ENCODE measurements at places on chromosomes 5 and 9. TPM values are rescaled to one million over a fixed set of nuclear protein-coding genes. Genes with fewer than 3 reads are reported as not detected.

- DNase-seq = no peak
Observed at GRCh38 chr5:101326766-101327165, 423.7 kb upstream of the ST8SIA4 start.

DNA sequence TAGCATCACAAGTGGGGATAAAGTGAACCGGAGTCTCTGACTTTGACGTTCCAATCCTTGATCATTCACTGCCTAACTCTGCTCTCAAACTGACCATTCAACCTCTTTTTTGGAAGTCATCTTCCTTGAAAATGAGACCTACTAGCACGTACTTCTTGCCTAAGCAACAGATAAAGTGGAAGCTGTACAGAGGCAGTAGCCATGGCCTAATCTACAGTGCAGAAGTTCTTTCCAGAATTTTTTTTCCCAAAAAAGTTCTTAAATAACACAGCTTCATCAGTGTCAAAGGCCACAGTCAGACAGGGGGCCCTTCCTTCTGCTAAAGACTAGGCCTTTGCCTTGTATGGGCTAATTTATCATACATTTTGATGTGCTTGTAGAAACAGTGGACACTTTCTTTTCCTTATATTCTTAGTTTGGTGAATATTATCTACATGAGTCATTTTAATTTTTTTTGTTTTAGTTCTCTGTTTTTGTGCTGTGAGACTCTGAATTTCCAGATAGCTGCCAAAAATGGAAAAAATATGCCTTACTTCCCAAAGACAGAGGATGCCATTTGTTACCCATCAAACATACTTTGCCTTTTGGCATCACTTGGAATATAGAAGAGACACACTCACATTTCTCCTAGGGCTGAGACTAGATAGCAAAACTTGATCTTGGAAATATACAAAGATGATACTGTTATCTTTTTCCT, 96.3 kb upstream of the VCAN start:
- DNase-seq = no peak

DNA sequence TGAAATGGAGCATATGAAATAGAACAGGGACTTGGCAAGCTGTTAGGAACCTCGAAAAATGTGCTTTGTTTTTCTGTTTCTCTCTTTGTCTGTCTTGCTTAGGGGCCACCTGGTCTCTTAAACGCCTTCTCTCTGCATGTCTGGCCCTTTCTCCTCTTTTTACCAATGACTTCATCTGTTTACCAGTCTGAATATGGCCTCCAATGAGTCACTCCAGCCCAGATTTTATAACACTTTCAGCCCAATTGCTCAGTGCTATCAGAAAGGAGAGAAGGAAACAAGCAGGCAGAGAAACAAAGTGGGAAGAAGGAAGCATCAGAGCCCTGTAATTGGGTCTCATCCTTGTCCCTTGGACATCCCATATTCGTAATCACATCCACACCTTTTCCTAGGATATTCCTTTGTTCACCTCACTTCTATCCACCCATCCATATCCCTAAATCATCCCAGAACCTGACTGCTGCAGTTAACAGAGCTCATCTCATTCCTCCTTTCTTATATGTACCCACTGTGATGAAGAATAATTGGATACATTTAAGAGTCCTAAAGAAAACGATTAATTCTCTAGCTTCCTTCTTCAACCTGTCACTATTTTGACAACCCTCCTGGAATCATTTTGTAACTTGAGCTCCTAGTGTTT, 151.8 kb upstream of the GPR151 start:
- no peak for DNase-seq

DNA sequence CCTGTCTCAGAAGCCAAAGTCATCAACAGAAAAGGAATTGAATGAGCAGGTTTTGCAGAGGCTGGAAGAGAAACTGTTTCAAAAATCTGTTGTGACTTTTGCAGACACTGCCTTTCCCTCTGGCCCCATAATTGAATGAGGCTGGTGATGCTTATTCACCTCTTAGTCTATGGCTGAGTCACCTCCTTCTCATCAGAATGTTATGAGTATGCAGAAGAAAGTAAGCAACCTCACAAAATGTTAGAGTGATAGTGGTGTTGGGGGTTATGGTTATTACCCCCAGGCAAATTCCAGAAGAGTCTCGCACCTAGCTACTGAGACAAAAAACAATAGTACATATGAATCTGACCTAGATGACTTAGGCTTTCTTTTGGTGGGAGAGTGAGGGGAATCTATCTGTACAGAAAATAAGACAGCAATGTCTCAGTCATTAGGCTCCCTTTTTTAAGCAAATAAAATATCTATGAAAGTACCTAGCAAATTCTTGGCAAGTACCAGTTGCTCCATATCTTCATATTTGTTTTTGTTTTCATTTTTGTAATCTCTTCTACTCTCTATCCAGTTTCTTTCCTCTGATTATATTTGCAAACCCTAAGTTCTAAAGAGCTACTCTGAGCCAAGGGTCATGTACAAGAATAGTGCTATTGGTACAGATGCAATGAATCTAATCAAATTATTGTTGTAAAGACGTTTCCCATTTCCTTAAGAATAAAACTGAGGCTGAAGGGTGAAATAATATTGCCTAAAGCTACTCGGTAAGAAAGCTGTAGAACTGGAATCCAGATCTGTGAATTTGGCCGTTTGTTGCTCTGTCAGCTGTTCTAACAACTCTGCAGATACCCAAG, 498.1 kb upstream of the TNC start:
- DNase-seq = no peak

- no peak for DNase-seq
Observed at GRCh38 chr9:87567571-87567970, 69.9 kb downstream of the DAPK1 start.

DNA sequence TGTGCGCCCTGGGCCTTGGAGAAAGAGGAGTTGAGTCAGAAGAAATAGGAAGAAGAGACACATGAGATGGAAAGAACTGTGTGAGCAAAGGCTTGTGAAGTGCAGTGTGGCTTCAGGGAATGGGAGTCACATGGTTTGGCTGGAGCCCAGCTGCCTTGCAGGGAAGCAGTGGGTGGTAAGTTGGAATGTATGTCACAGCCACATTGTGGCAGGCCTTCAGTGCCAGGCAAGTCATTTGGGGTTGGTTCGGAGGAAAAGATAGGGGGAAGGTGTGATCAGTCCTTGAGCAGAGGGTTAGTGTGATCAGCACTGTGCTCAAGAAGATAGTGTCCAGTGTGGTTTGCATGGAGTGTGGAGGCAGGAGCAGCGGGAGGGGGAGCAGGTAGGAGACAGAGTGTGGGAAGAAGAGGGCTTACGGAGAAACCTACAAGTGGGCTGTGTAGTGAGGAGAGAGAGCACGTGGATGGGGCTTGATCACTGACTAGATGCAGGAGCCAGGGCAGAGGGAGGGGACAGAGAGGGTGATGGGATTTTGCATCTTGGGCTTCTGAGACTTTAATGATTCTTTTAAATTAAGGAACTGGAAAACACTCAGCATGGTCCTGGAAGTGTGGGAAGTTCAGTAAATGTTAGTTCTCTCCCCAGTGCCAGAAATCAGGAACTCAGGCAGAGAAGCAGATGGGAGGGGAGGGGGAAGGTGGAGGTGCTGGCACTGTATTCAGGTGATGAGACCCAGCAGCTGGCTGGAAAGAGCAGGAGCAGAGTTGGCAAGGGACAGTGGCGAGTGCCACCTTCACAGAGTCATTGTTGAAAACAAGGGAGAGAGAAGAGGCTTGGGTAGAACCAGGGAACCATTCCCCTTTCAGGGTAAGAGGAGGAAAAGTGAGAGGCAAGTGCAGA, 46.6 kb downstream of the ARHGAP26 start:
- no peak for DNase-seq

DNA sequence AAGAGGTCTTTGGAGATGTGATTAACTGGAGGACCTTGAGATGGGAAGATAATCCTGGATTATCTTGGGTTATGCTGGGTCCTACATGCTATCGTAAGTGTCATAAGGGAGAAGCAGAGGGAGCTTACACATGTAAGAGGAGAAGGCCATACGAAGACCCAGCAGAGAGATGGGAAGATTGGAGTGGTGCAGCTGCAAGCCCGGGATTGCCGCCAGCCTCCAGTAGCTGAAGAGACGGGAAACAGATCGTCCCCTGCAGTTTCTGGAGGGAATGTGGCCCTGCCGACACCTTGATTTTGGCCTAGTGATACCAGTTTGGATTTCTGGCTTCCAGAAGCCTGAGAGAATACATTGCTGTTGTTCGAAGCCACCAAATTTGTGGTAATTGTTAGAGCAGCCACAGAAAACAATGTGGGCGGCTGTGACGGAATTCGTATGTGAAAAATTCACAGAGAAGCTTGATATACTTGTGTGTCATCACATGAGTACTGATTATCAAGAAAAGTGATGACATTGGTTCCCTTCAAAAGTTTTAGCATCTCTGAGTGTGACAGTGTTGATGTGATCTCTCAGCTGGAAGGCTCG, 86.9 kb downstream of the CYFIP2 start:
- peak; percentile 60 for DNase-seq

GRCh38 chr9:101569741-101570501, 24.8 kb downstream of the PPP3R2 start:
- DNase-seq = no peak

DNA sequence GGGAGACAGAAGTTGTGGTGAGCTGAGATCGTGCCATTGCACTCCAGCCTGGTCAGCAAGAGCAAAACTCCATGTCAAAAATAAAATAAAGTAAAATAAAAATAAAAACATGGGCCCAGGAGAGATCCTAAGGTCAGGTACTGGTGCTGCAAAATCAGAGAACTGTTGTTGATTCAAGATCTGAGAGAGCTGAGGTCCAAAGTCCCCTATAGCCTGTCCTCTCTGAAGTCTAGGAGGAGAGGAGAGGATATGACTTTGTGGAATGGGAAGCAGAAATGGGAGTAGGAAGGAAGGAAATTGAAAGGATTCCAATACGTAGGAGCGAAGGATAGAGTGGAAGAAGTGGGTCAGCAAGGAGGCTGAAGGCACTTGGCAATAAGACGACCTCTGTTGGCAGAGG, 4.6 kb upstream of the OR1L4 start:
- DNase-seq = no peak

DNA sequence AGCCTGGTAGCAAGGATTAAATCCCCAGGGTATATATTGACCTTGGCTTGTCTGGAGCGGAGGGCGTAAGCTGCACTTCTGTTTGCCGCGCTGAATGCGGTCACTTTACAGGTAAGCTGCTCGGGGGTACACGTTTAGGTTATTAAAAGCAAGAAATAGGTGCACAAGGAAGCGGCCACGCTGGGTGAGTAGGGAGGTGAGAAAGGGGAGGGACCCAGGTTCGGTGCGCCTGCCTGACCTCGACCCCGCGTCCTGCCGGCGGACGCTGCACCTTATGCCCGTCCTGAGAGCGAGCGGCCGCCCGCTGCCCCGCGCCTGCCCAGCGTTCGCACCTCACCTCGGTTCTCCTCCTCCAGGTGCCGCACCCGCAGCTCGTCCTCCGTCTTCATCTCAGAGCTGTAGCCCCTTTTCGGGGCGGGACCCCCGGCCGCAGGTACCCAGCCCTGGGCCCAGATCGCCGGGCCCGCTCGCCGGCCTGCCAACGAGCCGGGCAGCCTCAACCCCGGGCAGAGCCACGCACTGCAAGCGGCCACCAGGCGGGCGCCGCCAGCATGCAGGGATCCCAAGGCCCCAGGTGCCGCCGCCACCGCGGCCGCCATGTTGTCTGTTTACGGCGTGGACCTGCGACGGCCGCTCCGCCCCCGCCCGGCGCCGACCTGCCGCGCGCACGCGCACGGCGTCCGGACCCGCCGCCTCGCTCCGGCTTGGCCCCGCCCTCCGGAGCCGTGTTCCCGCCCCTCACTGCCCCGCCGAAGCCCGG, at the start of gene AUH:
Gene AUH (minus strand): TSS at position 628 of the 760 bp plus-strand sequence. CDS start 29 bp downstream, at position 599.
- DNase-seq = peak; percentile 92

GRCh38 chr5:172110260-172110815, 77.7 kb downstream of the STK10 start:
- DNase-seq = no peak

DNA sequence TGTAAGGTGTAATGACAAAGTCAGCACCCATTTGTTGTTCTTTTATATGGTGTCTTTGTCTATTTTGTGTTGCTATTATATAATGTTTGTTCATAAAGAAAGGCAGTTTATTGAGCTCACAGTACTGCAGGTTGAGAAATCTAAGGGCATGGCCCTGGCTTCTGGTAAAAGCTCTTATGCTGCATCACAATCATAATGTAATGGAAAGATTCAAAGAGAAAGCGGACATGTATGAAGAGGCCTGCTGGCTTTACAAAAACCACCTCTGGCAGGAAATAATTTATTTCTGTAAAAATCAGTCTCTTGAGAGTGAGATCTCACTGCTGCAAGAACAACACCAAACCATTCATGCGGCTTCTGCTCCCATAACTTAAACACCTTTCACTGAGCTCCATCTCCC, 746.7 kb upstream of the FAM174A start:
- no peak for DNase-seq

DNA sequence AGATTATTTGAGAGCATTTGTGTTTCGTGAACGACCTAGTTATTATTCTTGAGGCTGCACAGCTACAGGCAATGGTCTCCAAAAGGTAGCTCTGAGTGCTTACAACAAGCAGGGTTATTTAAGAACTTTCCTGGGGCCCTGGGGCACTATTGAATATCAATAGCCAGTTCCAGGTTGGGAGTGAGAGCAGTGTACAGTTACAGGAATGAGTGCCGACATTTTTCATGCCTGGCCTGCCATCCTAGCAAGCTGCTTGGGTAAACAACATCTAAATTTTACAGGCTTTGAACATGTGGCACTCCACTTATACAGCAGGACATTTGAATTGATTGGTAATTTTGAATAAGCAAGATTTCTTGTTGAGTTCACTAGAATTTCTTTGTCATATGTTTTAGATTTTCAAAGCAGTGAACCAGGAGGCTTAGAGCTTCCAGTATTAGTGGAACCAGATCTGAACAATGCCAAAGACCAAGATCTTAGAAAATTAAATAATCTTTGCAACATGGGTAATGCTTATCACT, 171.9 kb upstream of the GDNF start:
- DNase-seq = no peak

GRCh38 chr5:139849942-139850341, 54.3 kb downstream of the PSD2 start:
- DNase-seq = no peak

- DNase-seq = no peak
Observed at GRCh38 chr5:153573326-153574033, 83.0 kb downstream of the GRIA1 start.

DNA sequence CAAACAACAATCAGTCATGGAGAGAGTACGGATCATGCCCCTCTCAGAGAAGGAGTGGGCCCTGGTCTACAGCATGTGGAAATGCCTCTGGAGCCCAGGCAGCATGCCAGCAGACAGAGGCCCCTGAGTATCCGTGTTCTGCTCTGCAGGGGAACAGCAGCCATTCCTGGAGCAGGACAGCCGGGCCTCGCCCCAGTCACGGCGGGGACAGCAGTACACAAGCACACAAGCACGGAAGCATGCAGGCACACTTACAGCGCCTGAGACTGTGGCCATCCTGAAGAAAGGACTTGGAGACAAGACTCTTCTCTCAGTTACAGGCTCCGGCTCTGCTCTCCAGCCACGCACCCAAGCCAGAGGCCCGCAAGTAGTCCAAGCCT, 102.6 kb upstream of the ALDH1B1 start:
- no peak for DNase-seq

Gene CARD9
- 1.2 TPM for total RNA-seq

Gene TSSK1B
- total RNA-seq = not detected

Gene CDH10
- not detected for total RNA-seq

Gene CARD6
- total RNA-seq = 0.76 TPM

Gene SOWAHA
- total RNA-seq = not detected

Gene NR5A1
- total RNA-seq = 0.07 TPM

Gene ECM2
- total RNA-seq = not detected

Gene NIPAL4
- 5.9 TPM for total RNA-seq

Gene TRIP13
- 18.2 TPM for total RNA-seq

Gene DTWD2
- total RNA-seq = 2.3 TPM

Gene NMRK1
- 41.0 TPM for total RNA-seq

Gene PLPP6
- total RNA-seq = 4.3 TPM

Gene RELL2
- 14.6 TPM for total RNA-seq

Gene PCDHB13
- total RNA-seq = not detected

Gene AMBP
- not detected for total RNA-seq

Gene GARIN3
- total RNA-seq = 0.22 TPM
